Umbilical cord (tissue), 2 donors: ENCODE measurements at places on chromosomes 7 and 10. TPM values are rescaled to one million over a fixed set of nuclear protein-coding genes. Genes with fewer than 3 reads are reported as not detected.

Gene PPP1R3A
- 5.5 TPM for total RNA-seq

Gene GIMAP6
- 8.7 TPM for total RNA-seq

Gene AKR1B15
- 0.48 TPM for total RNA-seq

DNA sequence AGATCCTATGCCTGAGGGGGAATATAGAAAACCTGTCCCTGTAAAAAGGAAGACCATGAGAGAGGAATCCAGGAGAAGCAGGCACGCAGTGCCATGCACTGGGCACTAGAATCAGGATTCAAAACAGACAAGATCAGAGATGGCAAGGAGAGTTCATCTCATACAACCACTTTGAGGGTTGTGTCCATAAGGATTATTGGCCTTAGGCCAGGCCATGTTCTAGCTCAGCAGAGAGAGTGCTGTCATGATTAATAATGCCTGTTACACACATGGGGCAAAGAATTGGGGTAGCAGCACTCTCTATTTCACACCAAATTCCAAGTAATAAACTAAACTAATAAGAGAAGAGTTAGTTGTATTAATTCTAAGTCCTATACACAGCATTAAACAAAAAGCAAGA lies 29.1 kb downstream of the EZH2 start:
- DNase-seq: no peak
